Neuronal stem cell (in vitro differentiated cells): ENCODE measurements at places on chromosomes 4 and X.

DNA sequence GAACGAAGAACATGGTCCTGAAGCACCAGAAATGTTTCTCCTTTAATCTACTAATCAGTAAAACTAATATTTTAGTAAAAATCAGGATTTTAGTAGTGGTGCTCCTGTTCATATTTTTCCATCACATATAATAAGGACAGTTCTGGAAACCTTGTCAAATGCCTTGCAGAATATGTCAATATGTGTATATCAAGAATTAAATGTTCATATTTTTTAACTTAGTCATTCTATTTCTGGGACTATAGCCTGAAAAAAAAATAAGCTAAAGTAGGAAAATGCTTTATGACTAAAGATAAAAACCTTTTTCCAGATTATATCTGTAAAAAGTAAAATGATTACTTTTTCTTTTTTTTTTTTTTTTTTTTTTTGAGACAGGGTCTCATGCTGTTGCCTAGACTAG lies 65.1 kb downstream of the MAB21L2 start:
- no peak for DNase-seq

DNA sequence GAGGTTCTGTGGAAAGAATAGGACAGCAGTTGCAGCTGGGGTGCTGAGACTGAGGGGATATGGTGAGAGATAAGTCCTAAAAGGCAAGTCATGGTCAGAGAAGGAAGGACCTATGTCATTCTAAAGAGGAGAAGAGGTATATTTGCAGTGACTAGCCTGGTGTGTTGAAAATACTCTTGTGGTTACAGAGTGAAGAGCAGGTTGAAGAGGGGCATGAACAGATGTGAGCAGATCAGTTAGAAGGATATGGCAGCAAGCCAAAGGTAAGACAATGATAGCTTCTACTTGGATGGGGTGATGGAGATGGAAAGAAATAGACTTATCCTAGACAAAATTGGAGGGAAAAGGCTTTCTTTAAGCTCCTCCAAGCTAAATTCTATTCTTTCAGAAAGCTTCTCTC lies 469.8 kb upstream of the CPEB2 start:
- no peak for DNase-seq

DNA sequence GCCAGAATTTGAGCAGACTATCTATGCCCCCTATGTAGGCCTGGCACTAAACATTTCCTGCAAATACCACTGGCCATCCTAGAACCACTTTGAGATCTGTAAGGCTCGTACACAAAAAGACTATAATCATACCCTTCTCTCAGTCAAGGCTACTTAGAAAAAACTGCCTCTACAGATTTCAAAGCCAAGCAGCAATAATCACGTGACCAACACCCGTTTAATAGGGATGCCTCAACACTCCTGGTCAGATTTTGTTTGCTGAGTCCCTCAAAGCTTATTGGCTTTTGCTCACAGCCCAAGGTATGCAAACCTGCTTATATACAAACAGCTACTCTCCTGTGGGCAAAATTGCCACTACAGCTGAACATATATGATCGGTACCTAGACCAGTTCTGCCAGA lies 897 bp downstream of the COX7B2 start:
- DNase-seq = no peak

- DNase-seq = no peak
Observed at GRCh38 chr4:114383721-114384120, 214.9 kb upstream of the UGT8 start.

GRCh38 chr4:132504438-132504837 lies 644.7 kb upstream of the PCDH10 start:
- no peak for DNase-seq

DNA sequence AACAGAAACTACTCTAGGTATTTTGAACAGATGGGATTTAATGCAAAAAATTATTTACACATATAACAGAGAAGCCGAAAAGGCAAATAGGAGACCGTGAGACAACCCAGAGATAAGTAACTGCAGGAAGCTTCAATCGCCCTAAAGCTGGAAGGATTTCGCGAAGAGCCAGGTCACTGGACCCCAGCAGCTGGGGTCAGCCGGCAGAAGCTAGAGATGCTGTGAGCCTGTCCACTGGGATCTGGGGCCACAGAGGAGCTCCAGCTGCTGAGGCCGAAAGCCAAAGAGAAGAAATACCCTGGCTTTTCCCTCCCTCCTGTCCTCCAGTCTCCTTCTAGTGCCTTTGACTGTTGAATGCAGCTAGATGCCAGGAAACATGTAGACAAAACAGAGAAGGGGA lies 192.8 kb upstream of the BCOR start:
- no peak for DNase-seq

- no peak for DNase-seq
Observed at GRCh38 chr4:73028621-73029020, 40.9 kb downstream of the COX18 start.

DNA sequence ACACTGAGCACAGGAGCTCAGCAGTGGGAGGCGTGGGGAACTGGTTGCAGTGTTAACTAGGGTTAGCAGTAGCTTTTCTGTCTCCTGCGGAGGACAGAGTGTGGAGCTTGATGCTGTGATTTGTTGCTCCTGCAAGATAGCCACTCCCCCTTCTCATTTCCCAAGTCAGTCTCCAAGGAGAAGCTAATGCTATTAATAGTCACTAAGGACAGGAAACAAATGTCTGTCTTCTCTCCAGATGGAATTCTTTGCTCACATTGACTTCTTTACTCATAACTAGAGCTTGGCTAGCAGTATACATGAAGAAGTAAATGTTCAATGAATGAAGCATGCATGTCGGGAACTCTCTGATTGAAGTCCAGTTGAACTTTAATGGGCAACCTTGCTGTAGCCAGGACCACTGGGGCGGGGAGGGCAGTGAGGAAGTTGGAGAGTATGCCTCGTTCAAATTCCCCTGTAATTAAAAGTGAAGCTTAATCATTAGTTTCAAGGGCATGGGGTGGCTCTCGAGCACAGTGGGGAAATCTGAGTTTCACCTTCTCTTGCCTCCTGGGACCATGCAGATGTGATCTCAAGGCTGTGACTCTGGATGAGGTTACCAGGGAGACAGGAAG lies 156.6 kb upstream of the SCML1 start:
- DNase-seq = no peak

- no peak for DNase-seq
Observed at GRCh38 chr4:79763486-79764075, 309.4 kb downstream of the ANTXR2 start.

GRCh38 chrX:106718709-106719108 lies 7.8 kb upstream of the RNF128 start:
- no peak for DNase-seq

- DNase-seq = no peak
Observed at GRCh38 chr4:52588771-52589591, 70.1 kb downstream of the USP46 start.

GRCh38 chr4:80507507-80507906 lies 172.0 kb downstream of the CFAP299 start:
- DNase-seq = no peak
